ENCODE measurements at places on chromosomes 5 and 9.

DNA sequence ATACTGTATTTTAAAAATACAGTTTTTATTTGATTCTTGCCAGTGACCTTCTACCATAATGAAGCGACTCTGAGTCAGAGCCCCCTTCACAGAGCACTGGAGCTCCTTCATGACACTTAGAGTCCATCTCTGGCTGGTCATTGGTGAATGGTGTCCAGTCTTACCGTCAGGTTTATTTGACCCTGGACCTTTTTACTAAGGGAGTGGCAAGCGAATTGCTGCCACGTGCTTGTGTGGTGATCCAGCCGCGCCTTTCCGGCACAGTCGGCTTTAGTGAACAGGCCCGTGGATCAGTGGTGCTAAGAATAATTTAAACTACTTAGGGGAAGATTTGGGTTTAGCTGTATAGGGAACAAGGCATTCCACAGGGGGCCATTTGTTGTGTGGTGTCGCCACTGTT is 48.5 kb downstream of the PRRC2B start:
- DNase-seq, result no peak
- H3K4me1 ChIP-seq, result no peaks in the 10 kb centered on the region
- no peak overlapping the region for H3K27ac ChIP-seq
- no peak overlapping the region for H3K4me3 ChIP-seq

GRCh38 chr9:3793971-3794383 is 268.2 kb upstream of the RFX3 start:
- no peak overlapping the region for H3K27ac ChIP-seq
- no peaks in the 10 kb centered on the region for H3K36me3 ChIP-seq
- no peaks in the 10 kb centered on the region for H3K4me1 ChIP-seq
- H3K27me3 ChIP-seq, result no peaks in the 10 kb centered on the region
- no peak overlapping the region for H3K4me3 ChIP-seq

- no peaks in the 10 kb centered on the region for H3K36me3 ChIP-seq
- H3K27me3 ChIP-seq, result peaks cover 14% of the 10 kb centered on the region
- H3K4me3 ChIP-seq, result no peak overlapping the region
- H3K4me1 ChIP-seq, result no peaks in the 10 kb centered on the region
- no peak overlapping the region for H3K27ac ChIP-seq
Measured at GRCh38 chr5:141747152-141748141, 65.4 kb upstream of the ARAP3 start.

DNA sequence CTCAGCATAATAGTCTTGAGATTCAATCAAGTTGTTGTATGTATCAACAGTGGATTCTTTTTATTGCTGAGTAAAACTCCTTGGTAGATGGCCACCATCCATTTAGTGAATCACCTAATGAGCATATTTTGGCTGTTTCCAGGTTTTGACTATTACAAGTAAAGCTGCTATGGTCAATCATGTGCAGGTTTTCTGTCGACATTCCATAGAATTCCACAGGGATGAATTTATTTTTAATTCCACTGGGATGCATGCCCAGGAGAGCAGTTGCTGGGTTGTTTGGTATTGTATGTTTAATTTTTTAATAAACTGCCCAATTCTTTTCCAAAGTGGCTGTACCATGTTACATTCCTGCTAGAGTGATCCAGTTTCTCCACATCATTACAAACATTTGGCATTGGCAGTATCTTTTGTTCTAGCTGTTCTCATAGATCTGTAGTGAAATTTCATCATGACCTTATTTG is 10.5 kb upstream of the S1PR3 start:
- no peaks in the 10 kb centered on the region for H3K4me1 ChIP-seq
- no peak overlapping the region for H3K27ac ChIP-seq
- H3K27me3 ChIP-seq, result no peaks in the 10 kb centered on the region
- no peak overlapping the region for H3K4me3 ChIP-seq
- H3K36me3 ChIP-seq, result no peaks in the 10 kb centered on the region
- DNase-seq, result no peak

DNA sequence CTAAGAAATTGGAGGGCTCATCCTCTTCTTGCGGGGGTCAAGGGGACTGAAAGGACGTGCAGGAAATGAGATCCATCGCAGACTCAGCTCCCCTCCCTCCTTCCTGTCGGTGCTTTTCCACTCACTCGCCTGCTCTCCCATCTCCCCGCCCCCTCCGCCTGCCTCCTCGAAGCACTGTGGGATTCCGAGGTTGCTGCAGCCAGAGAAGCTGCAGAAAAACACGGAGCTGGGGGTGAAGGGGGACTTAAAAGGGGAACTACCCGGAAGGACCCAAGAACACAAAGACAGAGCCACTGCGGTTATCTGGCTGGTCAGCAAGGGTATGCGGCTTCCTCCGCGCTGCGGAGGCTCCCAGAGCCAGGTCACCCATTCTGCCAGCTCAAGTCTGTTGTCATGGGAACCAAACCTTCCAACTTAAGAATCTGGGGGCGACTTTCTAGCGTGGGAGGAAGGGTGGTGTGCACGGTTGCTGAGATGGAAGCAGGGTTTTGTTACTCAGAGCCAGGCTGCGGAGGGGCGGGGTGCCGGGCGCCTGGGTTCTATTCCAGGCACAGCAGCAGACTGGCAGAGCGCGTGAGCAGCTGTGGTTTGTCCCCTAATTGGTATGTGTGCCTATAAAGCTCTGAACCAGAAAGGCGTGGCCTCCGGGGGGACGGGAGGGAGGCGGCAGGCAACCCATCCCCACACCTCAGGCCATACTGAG is 24.9 kb downstream of the PCDHGC5 start:
- H3K27ac ChIP-seq, result peak overlapping the region; percentile 79
- DNase-seq, result no peak
- H3K4me3 ChIP-seq, result peak overlapping the region; percentile 46
- no peaks in the 10 kb centered on the region for H3K27me3 ChIP-seq

- DNase-seq, result no peak
- H3K4me1 ChIP-seq, result no peaks in the 10 kb centered on the region
- no peak overlapping the region for H3K4me3 ChIP-seq
Measured at GRCh38 chr9:86217076-86217755, 42.2 kb downstream of the C9orf153 start.

DNA sequence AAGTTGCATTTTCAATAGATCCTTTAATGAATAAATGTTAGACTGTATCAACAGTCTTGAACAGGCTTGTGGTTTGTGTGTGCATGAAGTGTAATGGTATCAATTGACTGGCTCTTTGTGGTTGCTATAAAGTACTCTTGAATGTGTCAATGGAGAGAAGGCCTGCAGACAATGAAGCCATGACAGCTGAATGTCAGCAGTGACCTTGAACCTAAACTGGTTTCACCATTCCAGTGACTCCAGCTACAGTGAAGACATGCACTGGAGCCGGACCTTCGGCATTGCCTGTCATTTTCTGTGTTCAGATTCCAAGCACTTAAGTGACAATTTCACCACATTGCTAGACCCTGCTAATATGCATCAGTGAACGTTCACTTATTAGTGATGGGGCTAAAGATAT is 276.0 kb upstream of the TMEM161B start:
- H3K27ac ChIP-seq, result no peak overlapping the region
- no peaks in the 10 kb centered on the region for H3K36me3 ChIP-seq
- peaks cover 2% of the 10 kb centered on the region for H3K27me3 ChIP-seq
- no peak overlapping the region for H3K4me3 ChIP-seq
- no peaks in the 10 kb centered on the region for H3K4me1 ChIP-seq

DNA sequence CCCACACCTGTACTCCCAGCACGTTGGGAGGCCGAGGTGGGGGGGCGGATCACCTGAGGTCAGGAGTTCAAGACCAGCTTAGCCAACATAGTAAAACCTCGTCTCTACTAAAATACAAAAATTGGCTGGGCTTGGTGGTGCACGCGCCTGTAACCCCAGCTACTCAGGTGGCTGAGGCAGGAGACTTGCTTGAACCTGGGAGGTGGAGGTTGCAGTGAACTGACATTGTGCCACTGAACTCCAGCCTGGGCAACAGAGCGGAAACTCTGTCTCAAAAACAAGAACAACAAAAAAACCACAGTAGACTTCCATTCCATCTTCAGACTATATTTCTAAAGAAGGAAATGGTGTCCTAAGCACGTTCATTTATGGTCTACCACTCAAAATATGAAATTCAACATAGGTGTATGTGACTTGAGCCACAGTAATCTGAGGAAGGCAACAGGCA is 14.2 kb upstream of the SERINC5 start:
- no peak for DNase-seq
- 0 out of 2 replicates have a peak, but pooled peaks cover 3% of the 10 kb centered on the region for H3K4me1 ChIP-seq
- H3K27me3 ChIP-seq, result no peaks in the 10 kb centered on the region
- no peak overlapping the region for H3K27ac ChIP-seq

DNA sequence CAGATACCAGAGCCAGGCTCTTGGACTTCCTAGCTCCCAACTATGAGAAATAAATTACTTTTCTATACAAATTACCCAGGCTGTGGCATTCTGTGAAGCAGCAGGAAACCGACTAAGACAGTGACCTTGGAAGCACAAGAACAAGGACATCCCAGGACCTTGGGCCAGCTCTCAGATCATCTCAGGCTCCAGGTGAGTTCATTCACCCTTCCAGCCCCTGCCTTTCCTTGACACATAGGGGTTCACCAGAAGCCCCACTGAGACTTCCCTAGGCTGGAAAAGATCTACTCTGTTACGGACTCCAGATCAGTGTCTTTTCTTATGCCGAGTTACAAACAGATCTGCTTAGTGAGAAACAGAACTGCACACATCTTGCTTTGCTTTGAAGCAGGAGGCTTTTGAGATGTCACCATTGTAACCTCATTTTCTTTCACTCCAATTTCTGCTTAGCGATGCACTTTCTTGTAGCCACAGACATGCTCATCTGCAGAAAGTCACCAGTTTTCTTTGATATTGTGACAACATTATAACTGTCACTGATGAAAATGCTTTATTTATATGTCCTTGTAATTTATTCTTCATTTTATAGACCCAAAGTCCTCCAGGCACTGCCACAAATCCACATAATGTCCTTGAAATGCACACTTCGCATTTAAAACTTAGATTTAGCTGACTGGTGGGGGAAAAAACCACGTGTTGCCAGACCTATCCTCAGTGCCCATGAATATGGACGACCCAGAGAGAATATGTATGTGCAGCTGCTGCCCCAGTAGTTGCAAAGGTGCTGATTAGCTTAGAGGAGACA is 8.1 kb downstream of the CD180 start:
- H3K27ac ChIP-seq, result no peak overlapping the region
- H3K4me3 ChIP-seq, result no peak overlapping the region
- H3K4me1 ChIP-seq, result no peaks in the 10 kb centered on the region
- no peaks in the 10 kb centered on the region for H3K27me3 ChIP-seq
- no peak for DNase-seq
- H3K36me3 ChIP-seq, result no peaks in the 10 kb centered on the region

GRCh38 chr5:180157866-180158265 is 51.1 kb downstream of the RASGEF1C start:
- no peaks in the 10 kb centered on the region for H3K36me3 ChIP-seq
- no peak overlapping the region for H3K27ac ChIP-seq
- no peak overlapping the region for H3K4me3 ChIP-seq
- H3K4me1 ChIP-seq, result no peaks in the 10 kb centered on the region
- H3K27me3 ChIP-seq, result no peaks in the 10 kb centered on the region
- DNase-seq, result no peak

GRCh38 chr9:129640086-129640870 is 1.7 kb downstream of the ASB6 start:
- peak overlapping the region; percentile 80 for H3K4me3 ChIP-seq
- no peaks in the 10 kb centered on the region for H3K4me1 ChIP-seq
- H3K27me3 ChIP-seq, result no peaks in the 10 kb centered on the region

- peaks cover 38% of the 10 kb centered on the region for H3K4me1 ChIP-seq
- H3K36me3 ChIP-seq, result no peaks in the 10 kb centered on the region
- no peak overlapping the region for H3K4me3 ChIP-seq
- no peak for DNase-seq
- peak overlapping the region; percentile 75 for H3K27ac ChIP-seq
Measured at GRCh38 chr9:129338724-129339430, 160.8 kb upstream of the IER5L start.

DNA sequence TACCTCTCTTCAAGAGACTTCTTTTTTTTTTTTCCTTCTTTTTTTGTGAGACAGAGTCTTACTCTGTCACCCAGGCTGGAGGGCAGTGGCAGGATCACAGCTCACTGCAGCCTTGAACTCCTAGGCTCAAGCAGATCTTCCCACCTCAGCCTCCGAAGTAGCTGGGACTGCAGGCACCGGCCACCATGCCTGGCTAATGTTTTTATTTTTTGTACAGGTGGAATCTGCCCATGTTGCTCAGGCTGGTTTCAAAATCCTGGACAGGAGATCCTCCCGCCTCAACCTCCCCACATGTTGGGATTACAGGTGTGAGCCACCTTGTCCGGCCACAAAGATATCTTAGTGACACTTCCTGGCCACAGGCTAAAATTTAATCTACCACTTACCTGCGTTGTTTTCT is 42.9 kb upstream of the F2RL1 start:
- H3K4me1 ChIP-seq, result peaks cover 4% of the 10 kb centered on the region
- H3K27ac ChIP-seq, result no peak overlapping the region
- no peaks in the 10 kb centered on the region for H3K27me3 ChIP-seq
- H3K4me3 ChIP-seq, result no peak overlapping the region

- no peak for DNase-seq
- H3K27ac ChIP-seq, result peak overlapping the region; percentile 77
- H3K27me3 ChIP-seq, result peaks cover 43% of the 10 kb centered on the region
Measured at GRCh38 chr9:37036776-37037502, 2.9 kb upstream of the PAX5 start.

DNA sequence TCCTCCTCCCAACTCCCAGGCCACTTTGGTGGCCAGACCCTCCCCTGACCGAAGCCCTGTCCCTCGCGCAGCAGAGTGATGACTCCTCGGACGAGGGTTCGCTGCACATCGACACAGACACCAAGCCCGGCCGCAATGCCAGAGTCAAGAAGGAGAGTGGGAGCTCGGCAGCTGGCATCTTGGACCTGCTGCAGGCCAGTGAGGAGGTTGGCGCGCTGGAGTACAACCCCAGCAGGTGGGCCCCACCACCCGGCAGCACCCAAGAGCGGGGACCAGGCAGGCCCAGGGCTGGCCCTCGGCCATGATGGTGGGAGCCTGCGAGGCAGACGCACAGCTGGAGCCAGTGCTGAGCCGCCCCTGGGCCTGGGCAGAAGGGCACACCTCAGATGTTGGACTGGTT is 90.6 kb downstream of the PHF2 start:
- H3K4me1 ChIP-seq, result no peaks in the 10 kb centered on the region
- DNase-seq, result no peak
- H3K27me3 ChIP-seq, result no peaks in the 10 kb centered on the region
- no peak overlapping the region for H3K27ac ChIP-seq
- H3K4me3 ChIP-seq, result no peak overlapping the region
- no peaks in the 10 kb centered on the region for H3K36me3 ChIP-seq

DNA sequence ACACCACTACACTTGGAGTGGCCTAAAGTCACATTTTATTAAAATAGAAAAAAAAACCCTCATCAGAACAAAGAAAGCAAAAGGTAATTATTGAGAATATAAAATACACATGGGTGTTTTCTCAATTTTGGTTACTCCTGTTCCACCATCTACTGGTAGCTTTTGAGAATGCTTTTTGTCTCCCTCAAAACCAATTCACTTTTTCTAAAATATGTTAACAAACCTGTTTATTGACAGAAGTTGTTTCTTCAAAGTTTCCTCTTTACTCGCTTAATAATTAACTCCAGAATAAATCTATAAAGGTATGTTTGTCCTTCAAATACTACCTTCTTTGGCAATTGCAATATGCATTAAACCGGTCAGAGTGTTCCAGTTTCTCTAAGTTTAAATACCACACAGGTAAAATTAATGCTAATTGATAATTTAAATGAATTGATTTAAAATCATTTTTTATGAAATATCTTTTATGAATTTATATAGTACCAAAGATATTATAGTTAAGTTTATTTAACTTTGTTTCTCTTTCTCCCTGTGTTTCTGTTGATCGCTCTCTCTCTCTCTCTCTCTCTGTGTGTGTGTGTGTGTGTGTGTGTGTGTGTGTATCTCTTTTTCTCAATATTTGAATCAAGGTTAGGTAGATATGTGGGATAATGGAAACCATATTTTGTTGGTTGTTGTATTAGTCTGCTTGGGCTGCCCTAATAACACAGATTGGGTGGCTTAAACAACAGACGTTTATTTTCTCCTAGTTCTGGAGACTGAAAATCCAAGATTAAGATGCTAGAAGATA is 487.4 kb downstream of the PRDM9 start:
- H3K36me3 ChIP-seq, result no peaks in the 10 kb centered on the region
- H3K27me3 ChIP-seq, result no peaks in the 10 kb centered on the region

Measured in Panc1 (cell line).